Anterior cingulate cortex (tissue), 58 donors: ENCODE measurements at places on chromosomes 6 and 20.

- DNase-seq = no peak
Measured at GRCh38 chr20:18628330-18628920, 40.6 kb downstream of the DTD1 start.

DNA sequence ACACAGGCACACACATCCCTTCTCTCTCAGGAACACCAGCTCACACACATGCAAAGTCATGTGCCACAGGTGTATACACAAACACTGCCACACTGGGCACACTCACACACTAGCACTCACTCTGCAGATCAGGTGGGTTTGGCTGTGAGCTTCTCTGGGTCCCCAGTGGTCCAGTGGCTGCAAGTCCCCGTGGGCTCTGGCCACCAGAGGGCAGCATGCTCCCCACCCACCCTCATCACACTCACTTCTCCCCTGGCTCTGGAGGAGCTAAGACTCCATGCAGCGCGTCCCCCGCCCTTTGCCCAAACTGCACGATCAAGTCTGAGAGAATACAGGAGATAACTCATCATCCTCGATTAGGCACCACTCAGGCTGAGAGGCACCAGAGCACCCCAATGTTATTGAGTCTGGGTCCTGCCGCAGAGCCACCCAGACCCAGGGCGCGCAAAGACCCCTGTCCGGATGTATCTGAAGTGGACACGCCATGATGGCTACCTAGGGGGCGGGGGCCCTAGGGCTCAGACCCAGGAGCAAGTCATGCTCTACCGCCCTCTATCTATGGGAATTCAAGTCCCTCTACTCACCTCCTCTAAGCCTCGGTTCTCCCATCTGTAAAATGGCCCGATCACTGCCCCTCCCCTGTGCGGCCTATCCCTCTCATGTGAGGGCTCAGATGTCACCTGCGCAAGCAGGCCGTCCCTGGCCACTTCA, 90.5 kb downstream of the GRM4 start:
- DNase-seq = peak; percentile 8

- DNase-seq = peak; percentile 65
Measured at GRCh38 chr20:1469925-1470571, 3.4 kb upstream of the NSFL1C start.

- no peak for DNase-seq
Measured at GRCh38 chr20:33659341-33660034, 2.6 kb upstream of the C20orf144 start.

DNA sequence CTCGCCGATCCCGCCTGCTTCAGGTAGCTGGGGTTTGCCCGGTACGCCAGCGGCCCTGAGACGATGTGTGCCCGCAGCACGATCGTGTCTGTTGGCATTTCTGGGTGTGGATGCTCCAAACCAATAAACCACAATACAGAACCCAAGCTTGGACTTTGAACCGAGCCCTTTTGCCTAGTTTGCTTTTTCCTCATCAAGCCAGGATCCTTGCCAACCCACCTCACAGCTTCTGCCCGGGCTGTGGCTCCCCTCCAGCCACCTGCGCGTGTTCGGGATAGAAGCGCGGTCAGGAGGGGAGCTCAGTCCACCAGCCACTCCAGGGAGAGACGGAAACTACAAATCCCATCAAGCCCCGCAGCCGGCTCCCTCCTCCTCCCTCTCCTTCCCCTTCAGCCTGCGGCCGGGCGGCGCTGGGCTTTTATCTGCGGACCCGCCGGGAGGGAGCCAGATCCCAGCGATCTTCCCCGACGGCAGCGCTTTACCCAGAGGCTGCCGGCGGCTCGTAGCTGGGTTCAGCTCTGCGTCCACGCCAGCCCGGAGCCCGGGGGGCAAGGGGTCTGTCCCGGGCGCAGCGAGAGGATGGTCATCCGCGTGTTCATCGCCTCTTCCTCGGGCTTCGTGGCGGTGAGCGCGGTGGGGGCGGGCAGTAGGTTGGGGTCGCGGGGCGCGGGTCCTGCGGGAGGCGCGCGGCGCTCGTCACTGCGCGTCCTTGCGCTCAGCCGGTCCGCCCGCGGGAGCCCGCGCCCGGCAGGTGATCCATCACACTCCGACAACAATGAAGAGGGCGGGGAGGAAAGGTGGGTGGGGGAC, at the start of gene SH3BGRL2:
Gene SH3BGRL2 (plus strand): TSS at position 447 of the 810 bp plus-strand sequence. CDS start 133 bp downstream, at position 580.
- DNase-seq = peak; percentile 72

- no peak for DNase-seq
Measured at GRCh38 chr6:166540631-166541331, 45.7 kb downstream of the RAMACL start.

GRCh38 chr6:149153100-149153499, 164.4 kb upstream of the TAB2 start:
- DNase-seq = no peak

GRCh38 chr20:47696856-47697255, 88.4 kb downstream of the SULF2 start:
- DNase-seq = no peak

DNA sequence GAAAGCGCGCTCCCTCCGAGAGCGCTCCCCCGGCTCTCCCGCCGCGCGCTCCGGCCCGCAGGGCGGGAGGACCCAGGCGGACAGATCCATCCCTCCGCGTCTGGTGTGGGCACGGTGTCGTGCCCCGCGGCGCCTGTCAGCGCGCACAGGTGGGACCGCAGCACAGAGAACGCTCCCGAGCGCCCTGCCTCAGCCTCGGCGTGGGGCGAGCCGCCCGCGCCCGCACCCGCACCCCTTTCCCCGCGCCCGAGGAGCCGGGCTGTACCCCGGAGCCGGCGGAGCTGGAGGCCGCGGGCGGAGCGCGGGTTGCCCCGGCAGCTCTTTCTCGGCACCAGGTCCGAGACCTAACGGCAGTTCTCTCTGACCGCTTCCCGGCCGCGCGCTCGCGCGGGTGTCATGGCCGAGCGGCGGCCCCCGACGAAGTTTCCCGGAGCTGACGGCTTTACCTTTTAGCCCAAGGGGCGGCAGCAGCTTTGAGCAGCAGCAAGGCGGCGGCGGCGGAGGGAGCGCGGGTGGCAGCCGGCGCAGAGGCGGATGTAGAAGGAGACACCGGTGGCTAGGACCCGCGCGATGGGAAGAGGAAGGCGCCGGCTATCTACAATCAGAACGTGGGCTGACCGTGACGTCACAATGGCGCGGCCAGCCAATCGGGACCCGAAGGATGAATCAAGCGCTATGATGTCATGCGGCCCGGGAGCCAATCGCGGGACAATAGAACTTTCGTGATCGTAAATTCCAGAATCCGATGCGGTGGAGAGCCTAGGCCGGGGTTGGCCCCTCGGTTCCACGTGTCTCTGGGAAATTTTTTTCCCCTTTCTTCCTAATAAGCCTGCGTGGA, at the start of gene ELOVL5:
Gene ELOVL5 (minus strand): TSS at position 580 of the 838 bp plus-strand sequence. CDS start 53,251 bp downstream, outside the sequence.
- DNase-seq = peak; percentile 95

GRCh38 chr6:5149891-5150290, 64.8 kb downstream of the PPP1R3G start:
- no peak for DNase-seq

GRCh38 chr6:86042214-86042613, 399.5 kb upstream of the SYNCRIP start:
- DNase-seq = no peak

DNA sequence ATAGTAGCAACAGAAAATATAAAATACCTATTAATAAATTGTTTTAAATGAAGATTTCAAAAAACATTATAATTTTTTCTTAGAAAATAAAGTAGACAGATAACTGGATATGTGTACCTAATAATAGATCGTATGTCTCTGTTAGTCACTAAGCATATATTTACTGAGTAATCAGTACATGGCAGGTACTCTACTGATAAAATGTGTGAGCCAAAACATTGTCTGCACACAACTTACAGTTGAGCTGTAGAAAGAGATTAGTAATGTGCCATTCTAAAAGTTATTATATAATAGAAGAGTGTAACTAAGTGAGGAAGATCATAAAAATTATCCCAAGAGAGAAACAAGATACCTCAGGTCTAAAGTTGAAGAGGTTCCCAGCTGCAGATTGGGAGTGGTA, 929.9 kb upstream of the EPHA7 start:
- DNase-seq = no peak

DNA sequence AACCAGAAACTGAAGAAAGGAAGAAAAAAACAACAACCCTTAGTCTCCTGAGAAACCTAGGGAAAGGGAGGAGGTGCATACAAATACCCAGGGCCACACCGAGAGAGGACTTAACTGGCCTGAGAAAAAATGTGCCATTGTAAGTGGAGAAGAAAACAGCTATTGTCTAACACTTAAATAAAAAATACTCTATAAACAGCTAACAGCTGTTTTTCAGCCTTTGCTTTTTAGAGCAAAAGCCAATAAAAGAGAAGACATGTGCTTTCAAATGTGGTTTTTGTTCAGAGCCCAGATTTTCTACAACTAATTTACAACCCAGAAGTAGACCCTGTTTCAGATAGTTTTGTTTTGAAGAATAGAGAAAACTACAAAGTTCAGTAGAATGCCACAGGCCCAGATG, 56.0 kb upstream of the SLC22A16 start:
- no peak for DNase-seq

DNA sequence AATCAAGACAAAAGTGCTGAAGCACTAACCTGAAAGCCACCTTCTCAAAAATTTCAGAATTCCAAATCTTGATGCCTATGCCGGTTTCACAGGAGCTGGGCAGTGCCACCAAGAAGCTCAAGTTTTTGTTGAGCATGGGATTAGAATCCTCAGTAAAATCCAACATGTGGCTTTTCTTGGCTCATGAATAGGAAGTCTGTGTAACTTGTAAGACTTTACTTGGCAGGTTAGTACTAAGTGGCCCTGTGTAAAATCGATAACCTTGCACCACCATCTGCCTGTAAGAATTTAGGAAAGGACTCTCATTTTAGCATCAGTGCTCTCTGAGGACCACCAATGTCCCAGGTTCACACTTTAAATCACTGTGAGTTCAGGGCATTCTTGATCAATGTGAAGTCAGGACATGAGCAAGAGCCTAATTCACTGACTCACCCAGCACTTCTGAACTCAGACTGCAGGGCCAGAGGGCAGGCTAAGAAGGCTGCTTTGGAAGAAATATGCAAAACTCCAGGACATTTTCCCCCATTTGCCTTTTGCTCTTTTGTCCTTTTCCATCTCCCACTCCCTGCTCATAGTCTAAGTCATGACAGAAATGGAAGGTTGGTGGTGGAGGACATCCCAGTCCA, 113.2 kb downstream of the EDN1 start:
- no peak for DNase-seq

- DNase-seq = no peak
Measured at GRCh38 chr6:150667977-150668716, 68.5 kb downstream of the PLEKHG1 start.

- DNase-seq = peak; percentile 62
Measured at GRCh38 chr6:46325561-46326530, 155.1 kb upstream of the ENPP5 start.

DNA sequence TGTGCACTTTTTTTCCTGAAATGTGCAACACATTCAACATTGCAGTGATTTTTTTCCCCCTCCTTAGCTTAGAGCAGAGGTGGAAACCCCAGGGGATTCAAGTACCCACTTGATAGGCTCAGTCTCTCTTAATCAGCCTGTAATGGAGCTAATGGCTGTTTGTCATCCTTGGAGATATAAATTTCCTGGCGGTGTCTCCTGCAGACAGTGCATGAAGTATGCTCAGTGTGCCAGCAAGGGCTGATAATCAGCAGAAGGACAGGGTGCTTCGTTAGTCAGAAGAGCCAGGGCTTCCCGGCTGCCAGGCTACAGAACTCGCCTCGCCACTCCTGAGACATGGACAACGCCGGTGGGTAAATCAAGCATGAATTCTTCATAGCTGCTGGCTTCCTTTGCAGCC, 69.8 kb upstream of the PHACTR2 start:
- no peak for DNase-seq

DNA sequence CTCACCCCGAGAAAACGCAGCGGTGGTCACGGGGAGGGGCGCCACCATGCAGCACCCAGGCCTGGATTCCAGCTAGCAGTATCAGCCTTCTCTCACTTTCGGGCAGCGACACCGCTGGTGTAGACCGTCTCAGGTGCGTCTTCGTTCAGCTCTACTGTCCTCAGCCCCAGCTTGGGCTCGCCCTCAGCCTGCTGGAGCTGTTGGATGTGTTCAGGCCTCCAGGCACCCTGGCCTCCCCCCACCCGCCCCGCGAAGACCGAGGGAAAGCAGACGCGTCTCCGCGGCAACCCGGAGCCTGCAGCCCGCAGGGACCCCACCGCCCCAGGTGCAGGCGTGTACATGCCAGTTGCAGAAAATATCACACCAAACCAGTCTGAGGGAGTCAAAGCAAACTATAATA, 60.8 kb upstream of the CARMIL1 start:
- DNase-seq = no peak

- DNase-seq = no peak
Measured at GRCh38 chr20:15802020-15802419, 771.2 kb downstream of the KIF16B start.

- DNase-seq = peak; percentile 46
Measured at GRCh38 chr6:149862922-149863697, 1.0 kb downstream of the LRP11 start.

GRCh38 chr6:87772597-87773530, 70.8 kb upstream of the AKIRIN2 start:
- DNase-seq = no peak

DNA sequence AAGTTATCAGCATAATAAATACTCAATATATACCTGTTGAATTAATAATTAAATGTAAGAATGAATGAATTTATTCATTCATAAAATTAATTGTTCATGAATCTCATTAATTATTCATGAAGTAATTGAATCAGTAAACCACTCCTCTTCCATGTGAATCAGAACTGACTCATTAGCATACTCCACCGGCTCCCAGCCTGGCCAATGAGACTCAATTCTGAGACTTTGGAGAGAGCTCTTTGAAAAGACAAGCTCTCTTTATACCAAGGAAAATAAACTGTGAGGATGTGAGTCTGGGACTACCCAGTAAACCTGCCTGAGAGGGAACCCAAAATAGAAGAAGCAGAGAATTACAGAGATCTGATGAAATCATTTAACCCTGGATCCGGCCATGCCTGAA, 8.4 kb upstream of the SLC2A10 start:
- no peak for DNase-seq

GRCh38 chr20:20480126-20480525, 112.2 kb downstream of the INSM1 start:
- no peak for DNase-seq

DNA sequence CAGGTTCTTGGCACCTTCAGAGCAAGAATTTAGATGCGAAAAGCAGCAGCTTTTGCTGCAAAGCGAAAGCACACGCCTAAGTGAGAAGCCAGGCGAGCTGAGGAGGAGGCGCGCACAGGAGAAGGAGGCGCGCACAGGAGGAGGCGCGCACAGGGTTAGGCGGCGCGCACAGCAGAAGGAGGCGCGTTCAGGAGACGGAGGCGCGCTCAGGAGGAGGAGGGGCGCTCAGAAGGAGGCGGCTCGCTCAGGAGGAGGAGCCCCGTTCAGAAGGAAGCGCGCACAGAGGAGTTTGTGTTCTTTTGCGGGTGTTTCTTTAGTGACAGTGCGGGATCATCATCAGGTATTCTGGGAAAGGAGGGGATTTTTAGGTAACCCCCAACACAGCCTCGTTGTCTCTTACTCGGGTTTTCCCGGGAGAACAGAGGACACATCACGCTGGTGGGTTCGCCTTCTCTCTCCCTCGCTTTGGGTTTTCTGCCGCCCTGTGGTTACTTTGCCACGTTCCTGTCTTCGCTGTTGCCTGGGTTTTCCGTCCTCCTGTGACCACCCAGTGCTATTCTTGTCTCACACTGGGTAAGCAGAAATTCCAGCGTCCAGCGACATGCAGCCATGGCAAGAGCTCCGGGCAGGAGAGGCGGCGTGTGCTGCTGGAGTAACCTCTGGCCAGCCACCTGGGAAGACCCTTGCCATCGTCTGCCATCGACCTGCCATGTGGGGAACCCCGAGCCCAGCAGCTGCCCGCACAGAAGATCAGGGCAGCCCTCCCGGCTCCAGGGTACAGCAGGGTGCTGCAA, 47.0 kb downstream of the WDR27 start:
- DNase-seq = no peak

GRCh38 chr6:10831609-10832008, 6.7 kb downstream of the MAK start:
- no peak for DNase-seq
